ENCODE measurements at places on chromosomes 11 and 22.

DNA sequence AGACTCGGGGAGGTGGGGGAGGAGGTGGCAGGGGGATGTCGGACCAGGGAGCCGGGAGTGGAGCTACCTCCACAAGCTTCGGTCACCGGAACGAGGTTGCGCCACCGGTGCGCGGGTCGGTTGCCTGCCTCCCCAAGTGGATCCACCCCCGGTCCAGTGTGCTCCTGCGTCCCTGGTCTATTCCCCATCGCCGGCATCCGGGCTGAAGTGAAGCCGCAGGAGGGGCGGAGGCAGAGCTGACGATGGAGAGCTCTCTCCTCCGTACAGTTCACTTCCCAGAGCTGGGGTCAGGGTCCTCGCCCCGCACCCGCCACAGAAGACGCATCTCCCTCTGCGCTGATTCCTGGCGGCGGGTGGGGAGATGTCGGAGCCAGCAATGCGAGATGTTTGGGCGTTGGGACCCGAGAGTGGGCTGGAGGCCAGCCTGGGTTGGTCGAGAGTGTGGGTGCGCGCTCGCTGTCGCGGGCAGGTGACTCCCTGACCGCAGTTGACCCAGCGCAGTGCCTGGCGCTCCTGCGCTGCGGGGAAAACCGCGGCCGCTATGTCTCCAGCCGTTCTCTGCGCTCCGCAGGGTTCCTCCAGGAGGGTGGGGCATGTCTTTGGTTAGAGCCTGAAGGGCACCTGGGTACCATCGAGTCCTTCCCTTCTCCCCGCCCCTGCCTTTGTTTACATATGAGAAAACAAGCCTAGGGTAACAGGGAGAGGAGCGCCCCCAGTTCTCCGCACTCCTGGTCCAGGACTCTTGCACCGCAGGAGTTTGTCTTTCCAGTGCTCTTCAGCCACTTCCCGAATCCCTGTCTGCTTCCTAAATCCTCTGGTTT lies 1.7 kb downstream of the C11orf96 start:
- peak; percentile 42 for DNase-seq

DNA sequence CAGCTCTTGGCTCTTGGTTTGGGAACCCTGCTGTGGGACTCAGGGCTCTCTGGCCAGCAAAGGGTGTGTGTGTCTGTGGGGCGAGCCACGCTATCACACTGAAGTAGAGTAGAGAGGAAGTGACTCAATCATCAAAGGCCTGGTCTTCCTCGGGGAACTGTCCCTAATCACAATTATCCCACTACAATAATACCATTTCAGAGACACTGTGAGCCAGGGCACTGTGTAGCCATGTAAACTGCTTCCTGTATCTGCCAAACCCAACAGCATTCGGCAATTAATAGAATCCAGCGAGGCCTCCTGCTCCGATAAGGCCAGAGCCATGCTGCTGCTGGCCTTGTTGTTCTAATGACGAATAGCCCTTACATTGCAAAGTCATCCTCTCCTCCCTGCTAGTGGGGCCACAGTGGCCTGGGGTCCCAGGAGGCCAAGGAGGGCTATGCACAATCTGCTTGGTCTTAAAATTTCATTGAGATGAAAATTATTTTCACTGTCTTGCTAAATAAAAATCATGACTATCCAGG lies 49.8 kb upstream of the LMO2 start:
- DNase-seq: no peak

DNA sequence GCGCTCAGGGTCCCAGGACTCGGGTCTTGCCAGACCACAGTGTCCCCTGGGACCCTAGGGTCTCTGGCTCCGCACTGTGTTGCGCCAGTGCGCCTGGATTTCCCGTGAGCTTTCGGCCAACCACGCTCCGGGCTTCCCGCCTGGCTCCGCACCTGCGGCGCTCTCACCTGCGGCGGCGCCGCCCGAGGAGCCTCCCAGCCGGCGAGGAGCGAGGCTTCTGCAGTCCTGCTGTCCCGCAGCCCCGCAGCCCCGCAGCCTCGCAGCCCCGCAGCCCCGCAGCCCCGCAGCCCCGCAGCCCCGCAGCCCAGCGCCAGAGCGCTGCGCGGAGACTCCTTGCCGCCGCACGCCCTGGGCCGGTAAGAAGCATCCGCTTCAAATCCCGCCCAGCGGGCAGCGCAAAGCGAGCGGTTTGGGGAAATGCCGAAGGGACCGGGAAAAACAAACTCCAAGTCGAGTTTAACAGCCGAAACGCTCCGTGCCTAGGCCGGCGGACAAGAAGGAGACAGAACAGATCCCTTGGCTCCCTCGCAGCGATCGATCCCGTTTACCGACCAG lies 939 bp downstream of the ALX4 start:
- no peak for DNase-seq

DNA sequence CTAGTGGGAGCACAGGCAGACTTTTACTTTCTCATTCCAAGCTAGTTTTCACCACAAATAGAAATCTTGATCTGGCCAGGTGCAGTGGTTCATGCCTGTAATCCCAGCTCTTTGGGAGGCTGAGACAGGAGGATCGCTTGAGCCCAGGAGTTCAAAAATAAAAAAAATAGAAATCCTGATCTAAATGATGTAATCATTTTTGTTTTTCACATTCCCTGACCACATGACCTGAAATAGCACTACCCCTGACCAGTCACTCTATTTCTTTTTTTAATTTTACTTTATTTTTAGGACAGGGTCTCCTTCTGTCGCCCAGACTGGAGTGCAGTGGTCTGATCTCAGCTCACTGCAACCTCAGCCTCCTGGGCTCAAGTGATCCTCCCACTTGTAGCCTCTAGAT lies 2.3 kb upstream of the TCN2 start:
- DNase-seq: no peak

GRCh38 chr22:49488943-49489342 lies 338.7 kb downstream of the BRD1 start:
- DNase-seq: no peak

DNA sequence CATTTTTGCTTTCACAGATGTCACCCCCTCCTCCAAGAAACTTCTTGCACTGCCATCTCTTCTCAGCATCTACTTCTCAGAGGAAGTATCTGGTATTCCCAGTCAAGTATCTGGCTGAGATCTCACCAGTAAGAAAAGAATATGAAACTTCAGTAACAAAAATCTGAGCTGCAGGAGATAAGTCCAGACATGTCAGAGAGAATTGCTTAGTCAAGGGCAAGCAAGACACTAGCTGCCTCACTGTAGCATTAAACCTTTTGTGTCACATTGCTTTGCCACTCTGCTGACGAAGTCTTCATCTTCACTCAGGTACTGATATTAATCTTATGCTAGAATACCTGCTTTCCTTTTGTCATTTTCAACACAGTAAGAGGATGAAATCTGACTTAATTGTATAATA lies 70.6 kb upstream of the ZC3H12C start:
- DNase-seq: no peak

DNA sequence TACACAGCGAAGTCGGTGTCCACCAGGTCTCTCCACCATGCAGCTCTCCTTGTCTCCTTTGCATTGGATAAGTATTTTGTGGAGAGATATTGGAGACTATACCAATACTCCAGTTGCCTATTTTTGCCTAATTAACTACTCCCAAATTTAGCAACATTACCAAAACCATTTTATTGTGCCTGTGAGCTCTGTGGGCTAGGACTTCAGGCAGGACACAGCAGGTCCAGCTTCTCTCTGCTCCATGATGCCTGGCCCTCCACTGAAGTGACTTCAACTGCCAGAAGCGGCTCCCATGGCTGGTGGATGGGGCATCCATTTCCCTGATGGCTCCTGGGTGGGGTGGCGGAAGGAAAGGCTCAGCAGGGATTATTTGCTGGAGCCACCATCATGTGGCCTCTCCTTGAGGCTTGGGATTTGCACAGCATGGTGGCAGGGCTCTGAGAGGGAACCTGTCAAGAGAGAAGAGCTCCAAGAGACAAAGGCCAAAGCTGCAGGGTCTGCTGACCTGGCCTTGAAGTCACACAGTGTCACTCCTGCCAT lies 36.9 kb upstream of the MAPK1 start:
- DNase-seq: no peak

DNA sequence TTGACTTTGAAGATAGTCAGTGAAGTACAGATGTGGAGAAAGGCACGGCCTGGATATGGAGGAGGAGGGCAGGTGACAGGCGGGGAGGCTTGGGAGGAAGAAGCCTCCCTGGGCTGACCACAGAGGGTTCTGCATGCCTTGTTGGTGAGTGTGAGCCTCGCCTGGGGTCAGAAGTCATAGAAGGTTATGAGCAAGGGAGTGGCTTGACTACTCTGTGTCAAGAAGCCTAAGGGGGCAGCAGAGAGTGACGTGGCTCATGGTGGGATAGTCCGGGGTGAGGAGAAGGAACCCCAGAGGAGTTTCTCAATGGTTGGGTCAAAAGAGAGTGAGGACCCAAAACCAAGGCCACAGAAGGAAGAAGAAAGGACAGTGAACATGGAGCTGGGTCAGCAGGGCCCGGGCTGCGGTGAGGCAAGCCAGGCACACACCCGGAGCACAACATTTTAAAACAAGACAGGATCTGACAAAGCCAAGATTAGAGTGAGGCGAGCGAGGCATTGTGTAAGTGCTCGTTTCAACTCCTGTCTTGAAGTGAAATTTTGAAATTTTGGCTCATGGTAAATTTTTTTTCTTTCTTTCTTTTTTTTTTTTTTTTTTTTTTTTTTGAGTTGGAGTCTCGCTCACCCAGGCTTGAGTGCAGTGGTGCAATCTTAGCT lies 31.9 kb downstream of the PDGFB start:
- DNase-seq: no peak

DNA sequence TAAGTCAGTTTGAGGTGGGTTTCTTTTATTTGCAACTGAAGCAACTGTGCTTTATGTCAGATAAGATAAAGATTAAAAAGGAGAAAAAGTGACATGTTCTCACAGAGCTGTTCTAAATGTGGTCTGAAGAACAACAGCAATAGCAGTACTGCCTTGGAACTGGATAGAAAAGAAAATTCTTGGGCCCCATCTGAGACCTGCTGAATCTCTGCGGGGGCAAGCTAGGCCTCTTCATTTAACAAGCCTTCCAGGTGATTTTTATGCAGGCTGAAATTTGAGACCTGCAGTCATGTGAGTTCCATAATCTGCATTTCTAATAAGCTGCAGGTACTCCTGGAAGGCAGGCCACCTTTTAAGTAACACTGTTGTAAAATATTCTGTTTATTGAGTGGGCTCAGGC lies 91.4 kb upstream of the CTSC start:
- DNase-seq: peak; percentile 18

DNA sequence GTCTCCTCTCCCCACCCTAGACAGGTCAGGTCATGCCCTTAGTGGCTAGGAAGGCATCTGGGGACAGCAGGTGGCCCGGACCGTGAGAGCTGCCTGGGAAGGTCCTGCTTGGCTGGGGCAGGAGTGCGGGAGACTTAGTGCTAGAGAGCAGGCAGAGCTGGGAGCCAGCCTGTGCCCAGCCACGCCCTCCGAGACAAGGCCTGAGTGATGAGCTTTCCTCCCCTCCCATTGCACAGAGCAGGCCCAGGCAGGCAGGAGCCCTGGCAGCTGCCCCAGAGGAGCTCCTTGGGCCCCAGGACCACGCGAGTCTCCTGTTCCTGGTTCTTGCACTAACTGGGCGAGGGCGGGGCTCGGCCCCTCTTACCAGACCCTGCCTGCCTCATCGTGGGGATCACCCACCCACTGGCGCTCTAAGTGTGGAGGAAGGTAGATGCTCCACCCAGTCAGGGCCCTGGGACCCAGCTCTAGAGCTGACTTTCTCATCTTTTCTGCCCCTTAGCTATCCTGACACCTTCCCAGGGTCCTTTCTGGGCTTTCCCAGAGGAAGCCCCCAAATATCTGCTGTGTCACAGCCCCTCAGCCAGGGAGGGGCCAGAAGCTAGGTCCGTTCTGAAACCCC lies 44.9 kb downstream of the MACROD1 start:
- DNase-seq: peak; percentile 90

GRCh38 chr11:61985869-61986268 lies 18.4 kb upstream of the FTH1 start:
- no peak for DNase-seq

- DNase-seq: no peak
Measured at GRCh38 chr11:113675003-113675561, 31.0 kb downstream of the TMPRSS5 start.

DNA sequence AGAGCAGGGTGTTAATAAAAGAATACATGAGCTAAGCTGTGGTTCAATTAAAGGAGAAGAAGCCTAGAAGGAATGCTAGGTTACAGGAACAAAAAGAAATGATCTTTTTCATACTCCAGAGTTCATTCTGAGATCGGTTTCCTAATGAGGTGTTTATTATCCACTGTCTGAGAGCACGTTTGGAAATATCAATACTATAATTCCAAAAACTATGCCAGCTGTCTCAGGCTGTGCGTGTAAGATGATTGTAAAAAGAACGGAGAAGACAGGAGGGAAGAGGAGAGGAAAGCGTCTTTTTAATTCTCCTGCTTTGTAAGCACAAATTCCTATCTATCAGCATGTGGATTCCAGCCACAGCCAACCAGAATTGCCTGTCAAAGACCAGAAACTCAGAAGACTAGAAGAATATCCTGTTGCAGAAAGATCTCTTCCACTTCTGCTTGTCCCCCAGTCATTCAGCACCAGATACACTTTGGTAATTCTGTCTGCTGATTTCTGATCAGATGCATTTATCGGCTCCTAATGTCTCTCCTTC lies 25.7 kb downstream of the APOL5 start:
- no peak for DNase-seq

- no peak for DNase-seq
Measured at GRCh38 chr22:47071078-47071806, 308.8 kb downstream of the TBC1D22A start.

DNA sequence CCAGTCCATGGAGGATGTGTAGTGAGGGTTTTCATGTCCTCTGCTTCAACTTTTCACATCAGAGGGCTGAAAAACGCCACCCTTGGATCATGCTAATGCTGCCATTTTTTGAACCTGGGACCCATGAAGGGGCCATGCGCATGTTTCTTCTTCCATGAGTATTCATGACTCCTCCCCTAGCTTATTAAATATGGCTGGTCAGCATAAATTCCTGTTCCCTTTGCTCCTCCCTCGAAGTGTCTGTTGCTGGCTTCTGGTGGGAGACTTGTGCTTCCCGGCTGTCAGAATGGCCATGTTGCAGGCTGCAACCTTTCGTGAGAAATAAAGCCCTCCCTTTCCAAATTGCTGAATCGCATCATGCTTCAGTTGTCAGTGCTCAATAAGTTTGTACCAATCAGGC lies 711.2 kb upstream of the KIRREL3 start:
- DNase-seq: no peak

- no peak for DNase-seq
Measured at GRCh38 chr11:121356357-121356756, 63.8 kb downstream of the SC5D start.

DNA sequence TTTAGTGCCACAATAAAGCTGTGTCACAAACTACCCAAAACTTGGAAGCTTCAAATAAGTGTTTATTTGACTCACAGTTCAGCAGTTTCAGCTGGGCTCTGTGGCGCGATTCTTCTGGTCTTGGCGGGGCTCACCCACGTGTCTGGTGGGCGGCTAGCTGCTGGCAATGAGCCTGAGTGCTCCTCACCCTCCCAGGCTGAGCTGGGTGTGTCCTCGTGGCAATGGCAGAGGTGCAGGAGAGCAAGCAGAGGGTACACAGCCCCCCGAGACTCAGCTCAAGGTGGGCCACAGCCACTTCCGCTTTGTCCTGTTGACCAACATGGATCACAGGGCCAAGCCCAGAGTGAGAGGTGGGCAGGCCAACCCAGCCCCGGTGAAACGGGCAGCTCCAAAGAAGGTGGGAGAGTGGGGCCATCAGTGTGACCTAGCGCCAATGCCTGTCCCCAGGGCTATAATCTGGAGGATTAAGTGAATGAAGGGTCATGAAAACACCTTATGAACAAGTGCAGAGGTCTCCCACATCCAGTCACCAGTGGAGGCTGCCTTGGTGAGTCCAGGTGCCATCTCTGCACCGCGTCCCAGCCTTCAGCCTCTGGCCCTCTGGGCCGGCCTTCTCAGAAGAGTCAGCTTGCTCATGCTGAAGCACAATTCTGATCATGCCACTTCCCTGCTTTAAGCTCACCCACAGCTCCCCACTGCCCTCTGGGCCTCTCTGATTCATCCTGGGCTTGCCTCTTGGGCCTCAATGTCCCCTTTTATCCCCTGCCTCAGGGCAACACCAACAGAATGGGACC lies 74.6 kb upstream of the RTL6 start:
- DNase-seq: no peak

Data from NCI-H1105 treated with DMSO at 0.1 percent for 48 hours (cell line).